ENCODE measurements at places on chromosomes 6 and 20. TPM values are rescaled to one million over a fixed set of nuclear protein-coding genes. Genes with fewer than 3 reads are reported as not detected.

Gene SYCP2L
- total RNA-seq: not detected

Gene SLC4A11
- 3.1 TPM for total RNA-seq

Gene OTOR
- total RNA-seq: not detected

Gene TAAR5
- not detected for total RNA-seq

Gene C6orf163
- total RNA-seq: 0.46 TPM

Gene AIF1
- total RNA-seq: not detected

Gene PCMTD2
- 39.1 TPM for total RNA-seq

Gene MBOAT1
- total RNA-seq: 3.3 TPM

Gene GABRR1
- not detected for total RNA-seq

Gene RIPOR3
- 0.13 TPM for total RNA-seq

Gene SOX18
- not detected for total RNA-seq

Gene IPCEF1
- not detected for total RNA-seq

Gene CAPN11
- 0.06 TPM for total RNA-seq

Gene LGSN
- total RNA-seq: 0.11 TPM

Gene ASIP
- not detected for total RNA-seq

Gene EYA2
- total RNA-seq: 0.11 TPM

Gene SIRPG
- total RNA-seq: not detected

Gene GJA1
- 8.3 TPM for total RNA-seq

Gene ADGB
- not detected for total RNA-seq

Measured in LHCN-M2 (cell line).